ENCODE measurements at places on chromosomes 4 and X.

DNA sequence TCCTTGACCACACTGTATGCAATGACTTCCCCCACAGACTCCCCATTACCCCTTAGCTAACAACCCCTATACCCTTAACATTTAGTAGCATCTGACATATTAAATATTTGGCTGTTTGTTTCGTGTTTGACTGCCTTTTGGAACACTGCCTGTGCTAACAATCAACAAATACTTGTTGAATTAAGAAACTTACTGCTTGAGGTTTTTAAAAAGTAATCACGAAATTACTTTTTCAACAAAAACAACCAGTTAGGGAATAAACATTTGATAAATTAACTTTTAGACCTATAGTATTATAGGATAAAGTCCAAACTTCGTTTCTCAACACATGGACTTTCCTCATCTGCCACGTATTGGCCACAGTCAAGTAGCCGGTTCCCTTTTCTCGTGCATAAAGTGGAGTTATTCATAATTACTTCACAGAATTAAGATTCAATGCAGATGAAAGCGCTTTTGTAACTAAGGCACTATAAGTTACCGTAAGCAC, 555 bp upstream of the ELMOD2 start:
- no peak for DNase-seq

DNA sequence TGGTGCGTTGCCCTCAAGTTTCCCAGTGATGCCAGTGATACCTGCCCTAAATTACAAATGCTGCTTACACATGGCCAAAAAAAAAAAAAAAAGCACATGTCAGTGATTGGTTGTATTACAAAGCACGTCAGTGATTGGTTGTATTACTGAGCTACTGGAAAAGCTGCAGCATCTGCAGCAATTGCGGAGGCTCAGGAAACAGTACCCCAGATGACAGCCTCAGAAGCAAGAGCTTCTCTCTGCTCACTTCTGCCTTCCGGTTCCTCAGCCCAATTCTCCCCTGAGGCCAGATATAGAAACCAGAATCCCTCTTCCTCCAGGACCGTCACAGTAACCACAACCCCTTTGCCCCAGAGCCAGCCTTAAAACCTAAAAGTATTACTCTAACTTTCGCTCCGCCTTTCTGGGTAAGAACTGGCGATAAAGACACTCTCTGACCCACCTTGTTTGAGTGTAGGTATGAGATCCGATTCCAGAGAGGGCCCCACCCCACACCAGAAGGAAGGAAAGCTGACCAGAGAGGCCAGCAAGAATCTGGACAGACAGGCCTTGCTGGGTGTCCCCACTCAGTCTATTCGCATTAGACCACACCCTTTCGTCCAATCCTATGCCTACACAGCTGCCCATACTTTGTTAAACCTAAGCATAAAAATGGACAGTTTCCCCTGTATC, 85.0 kb upstream of the SORBS2 start:
- DNase-seq, result no peak

GRCh38 chr4:168800926-168801325, 209.1 kb downstream of the CBR4 start:
- no peak for DNase-seq

DNA sequence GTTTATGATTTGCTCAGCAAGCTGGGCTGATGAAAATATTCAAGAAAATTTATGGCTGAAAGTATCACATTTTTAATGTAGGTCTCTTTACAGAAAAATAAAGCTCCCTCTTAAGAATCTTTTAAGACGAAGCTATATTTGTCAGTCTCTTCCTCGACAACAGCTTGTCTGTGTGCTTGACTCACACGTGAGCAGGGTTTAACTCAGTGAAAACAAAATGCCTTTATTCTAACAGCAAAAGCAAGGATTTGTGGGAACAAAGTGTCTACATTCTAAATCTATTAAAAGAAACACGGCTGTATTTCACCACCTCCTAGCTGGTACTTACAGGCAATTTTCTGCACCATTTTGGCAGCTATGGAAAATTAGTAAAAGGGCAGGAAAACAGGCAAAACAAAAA, 75.5 kb downstream of the NYX start:
- no peak for DNase-seq

GRCh38 chr4:101279377-101279871, 67.9 kb downstream of the PPP3CA start:
- no peak for DNase-seq

- DNase-seq, result no peak
Measured at GRCh38 chrX:19446397-19446796, 68.9 kb downstream of the MAP3K15 start.

GRCh38 chr4:107945809-107946208, 14.5 kb downstream of the CYP2U1 start:
- DNase-seq, result no peak

DNA sequence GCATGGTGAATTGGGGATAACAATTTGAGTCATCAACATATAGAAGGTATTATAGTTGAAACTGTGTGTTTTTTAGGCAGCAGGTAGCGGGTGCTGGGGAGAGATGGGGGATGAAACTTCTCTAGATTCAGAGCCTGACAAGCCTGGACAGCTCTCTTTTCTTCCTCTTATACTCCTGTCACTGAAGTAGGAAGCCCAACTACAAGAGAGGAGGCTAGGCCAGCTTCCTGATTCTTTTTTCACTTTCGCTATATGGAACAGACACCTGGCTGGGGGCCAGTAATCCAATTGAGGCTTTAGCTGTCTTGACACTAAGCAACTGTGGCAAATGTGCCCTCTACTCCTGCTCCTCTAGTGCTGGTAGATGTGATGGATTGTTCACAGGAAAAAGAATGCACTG, 69.2 kb downstream of the PHKA1 start:
- no peak for DNase-seq

DNA sequence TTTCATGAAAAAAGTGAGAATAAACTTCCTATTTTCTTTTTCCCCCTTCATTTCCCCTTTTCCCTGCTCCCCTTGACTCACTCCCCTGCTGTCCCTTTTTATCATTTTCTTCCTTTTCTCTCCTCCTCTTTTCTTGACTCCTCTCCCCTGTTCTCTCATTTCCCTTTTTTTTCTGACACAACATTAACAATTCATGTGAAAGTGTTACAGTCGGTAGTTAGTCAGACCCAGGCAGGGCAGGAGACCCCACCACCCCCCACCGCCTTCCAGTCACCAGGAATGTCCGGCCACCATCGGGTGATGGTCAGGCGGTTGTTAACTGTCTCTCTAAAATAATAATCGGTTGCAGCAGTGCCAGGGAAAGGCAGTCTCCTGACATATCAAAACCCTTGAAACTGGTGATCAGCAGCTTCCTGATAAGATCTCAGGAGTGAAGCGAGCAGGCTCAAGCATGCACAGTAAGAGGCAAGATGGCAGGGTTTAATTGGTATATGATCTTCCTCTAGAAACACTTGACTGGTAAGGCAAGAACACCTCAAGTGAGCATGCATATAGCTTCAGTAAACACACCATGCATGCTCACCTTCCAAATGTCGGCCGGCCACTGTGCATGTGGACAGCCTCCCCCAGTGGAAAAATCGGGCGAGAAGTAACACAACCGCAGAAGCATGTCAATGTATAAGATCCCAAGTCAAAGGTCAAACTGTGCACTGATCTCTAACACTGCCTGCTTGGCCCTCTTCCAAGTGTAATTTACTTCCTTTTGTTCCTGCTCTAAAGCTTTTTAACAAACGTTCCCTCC, 191.4 kb downstream of the NDST4 start:
- DNase-seq, result no peak

DNA sequence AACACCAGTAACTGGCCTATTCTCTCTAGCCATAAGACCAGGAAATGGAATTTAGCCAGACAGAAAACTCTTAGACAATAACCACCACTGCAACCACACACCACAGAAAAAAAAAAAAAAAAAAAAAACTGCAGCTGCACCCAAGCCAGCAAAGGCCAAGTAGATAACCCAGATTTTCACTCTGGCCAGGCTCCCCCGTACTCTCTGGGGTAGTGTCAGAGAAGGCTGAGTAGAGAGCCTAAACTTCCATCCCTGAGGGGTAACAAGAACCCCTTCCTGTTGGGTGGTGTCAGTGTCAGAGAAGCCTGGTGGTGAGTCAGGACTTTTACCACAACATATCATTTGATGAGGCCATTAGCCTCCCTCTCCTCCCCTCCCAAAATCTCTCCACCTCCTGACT, 5.6 kb upstream of the DLG3 start:
- DNase-seq, result no peak

DNA sequence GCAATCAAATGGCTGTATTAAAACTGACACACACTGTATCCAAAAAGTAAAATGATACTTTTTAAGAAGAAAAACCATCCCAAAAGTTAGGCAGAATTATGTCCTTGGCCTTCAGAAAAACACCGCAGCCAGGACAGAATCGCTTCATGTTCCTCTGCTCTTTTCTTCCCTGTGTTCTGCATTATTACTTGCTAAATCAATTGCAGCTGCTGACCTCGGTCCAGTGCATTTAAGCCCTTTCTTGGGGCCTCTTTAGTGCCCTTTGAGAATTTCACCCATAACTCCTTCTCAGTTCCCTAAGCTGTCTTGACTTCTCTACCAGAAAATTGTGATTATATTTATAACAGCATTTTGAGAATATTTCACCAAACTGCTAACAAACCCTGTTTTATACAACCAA, 696.9 kb downstream of the PCDH7 start:
- no peak for DNase-seq

GRCh38 chr4:125719987-125720386, 405.2 kb downstream of the FAT4 start:
- no peak for DNase-seq

GRCh38 chrX:49000636-49001035, 1.4 kb downstream of the GRIPAP1 start:
- DNase-seq, result no peak

- DNase-seq, result no peak
Measured at GRCh38 chrX:132333351-132333750, 114.1 kb upstream of the RAP2C start.

GRCh38 chr4:189341881-189342280, 598.8 kb upstream of the FRG1 start:
- no peak for DNase-seq

- DNase-seq, result no peak
Measured at GRCh38 chrX:56505866-56506265, 57.6 kb upstream of the UBQLN2 start.

DNA sequence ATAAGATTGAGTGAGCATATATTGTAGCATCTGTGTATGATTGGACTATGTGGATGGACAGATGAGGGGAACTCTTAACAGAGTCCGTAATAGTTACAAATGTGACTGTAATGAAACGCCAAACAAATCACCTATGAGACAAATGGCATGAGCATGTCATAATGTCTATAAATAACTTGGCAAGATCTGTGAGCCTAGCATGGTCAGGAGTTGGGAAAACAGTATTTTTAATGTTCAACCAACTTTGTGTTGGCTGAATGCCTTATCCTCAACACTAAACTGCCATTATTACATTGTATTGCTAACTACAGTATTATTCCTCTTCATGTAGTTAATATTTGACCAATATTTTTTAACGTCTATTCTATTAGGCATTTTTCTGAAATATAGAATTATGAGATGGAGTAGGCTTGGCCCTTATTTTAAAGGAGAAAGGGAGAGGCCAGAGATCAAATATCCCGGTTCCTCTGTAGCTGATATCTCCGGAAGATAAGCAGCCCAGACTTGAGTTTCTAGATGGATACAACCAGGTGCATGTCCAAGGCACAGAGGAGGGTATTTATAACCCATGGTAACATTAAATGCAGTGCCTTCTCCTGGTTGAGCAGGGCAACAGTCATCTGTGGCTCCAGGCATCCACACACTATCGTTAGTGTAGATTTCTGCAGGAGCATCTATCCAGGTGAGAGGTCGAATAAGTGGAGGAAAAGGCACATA, 32.7 kb downstream of the PF4 start:
- no peak for DNase-seq

- DNase-seq, result no peak
Measured at GRCh38 chr4:37219242-37219641, 25.3 kb upstream of the NWD2 start.

- DNase-seq, result no peak
Measured at GRCh38 chr4:145756244-145756643, 76.3 kb downstream of the C4orf51 start.

GRCh38 chr4:73870768-73871167, 1.6 kb downstream of the CXCL1 start:
- no peak for DNase-seq

GRCh38 chr4:75002381-75002780, 69.5 kb downstream of the PARM1 start:
- no peak for DNase-seq

GRCh38 chr4:150348079-150348478, 233.9 kb upstream of the MAB21L2 start:
- DNase-seq, result no peak

GRCh38 chr4:144667500-144667899, 21.5 kb downstream of the HHIP start:
- DNase-seq, result no peak

- no peak for DNase-seq
Measured at GRCh38 chr4:38453253-38453881, 210.6 kb upstream of the KLF3 start.

GRCh38 chr4:4486969-4487368, 54.9 kb downstream of the STX18 start:
- DNase-seq, result no peak

DNA sequence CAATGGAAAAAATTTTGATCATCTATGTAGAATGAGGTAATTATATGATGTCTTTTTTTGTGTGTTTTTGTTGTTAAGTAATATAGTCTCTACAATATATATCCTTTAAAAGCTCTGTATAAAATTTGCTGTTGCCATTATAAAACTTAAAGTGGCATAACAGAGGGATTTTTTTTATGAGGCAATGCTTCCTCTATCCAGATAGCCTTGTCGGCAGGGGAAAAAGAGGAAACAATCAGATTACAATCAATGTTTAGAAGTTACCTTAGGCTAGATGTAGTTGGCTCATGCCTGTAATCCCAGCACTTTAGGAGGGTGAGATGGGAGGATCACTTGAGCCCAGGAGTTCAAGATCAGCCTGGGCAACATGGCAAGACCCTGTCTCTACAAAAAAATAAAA, 86.8 kb downstream of the DIAPH2 start:
- no peak for DNase-seq

DNA sequence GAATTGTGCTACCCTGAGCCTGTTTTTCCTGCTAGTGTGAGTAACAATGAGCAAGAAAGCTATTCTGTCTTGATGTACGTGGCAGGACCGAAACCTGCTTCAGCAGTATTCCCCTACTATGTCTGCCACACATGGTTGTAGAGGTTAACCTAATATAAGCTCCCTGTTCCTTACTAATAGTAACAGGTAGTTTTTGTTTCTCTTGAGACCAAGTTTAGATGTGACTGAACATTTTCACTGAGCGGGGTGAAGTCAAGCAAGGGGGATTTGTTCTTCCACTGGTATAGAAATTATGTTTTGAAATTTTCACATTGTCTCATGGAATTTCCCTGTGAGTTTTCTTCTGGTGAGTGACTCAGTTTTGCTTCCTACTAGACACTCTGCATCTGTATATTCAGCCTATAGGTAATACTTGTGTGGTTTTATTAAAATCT, 37.3 kb downstream of the RRAGB start:
- no peak for DNase-seq

GRCh38 chrX:39653691-39654090, 444.1 kb downstream of the BCOR start:
- no peak for DNase-seq

Data from activated CD4-positive, alpha-beta T cell treated with anti-CD3 and anti-CD28 coated beads, Interleukin-2, amount 50 U/mL, for 24 hours (primary cell).